ENCODE measurements at places on chromosomes 3 and 15.

DNA sequence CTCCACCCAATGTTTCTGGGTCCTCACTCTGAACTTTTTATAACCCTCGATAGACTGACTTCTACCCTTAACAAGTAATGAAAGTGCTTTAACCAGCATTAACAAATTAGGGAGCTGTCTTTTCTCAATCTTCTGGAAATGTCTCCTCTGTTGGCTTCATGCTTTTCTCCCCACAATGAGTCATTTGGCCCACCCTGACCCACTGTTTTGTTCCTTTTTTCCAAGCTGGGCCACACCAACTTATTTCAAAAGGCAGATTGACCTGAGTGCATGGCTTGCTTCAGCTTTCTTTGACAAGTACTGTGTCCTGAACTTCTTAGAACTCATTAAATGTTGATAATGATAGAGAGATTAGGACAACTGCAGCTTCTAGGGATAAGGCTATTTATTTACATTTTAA lies 199.6 kb upstream of the SEMA6D start:
- no peak for DNase-seq

DNA sequence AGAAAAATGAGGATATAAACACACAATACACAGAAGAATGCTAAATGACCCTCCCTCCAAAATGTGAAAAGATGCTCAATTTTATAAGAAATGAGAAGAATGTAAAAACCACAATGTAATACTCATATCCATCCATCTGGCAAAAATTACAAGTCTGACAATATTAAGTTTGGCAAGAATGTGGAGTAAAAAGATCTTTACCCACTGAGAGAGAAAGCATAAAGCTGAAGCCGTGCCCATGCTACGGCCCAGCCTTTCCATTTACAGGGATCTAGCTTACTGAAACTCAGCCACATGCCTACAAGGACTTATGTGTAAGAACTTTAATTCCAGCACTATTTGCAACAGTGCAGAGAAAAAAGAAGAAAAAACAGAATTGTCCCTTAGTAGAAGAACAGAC lies 42.9 kb downstream of the ATP13A3 start:
- DNase-seq = no peak

DNA sequence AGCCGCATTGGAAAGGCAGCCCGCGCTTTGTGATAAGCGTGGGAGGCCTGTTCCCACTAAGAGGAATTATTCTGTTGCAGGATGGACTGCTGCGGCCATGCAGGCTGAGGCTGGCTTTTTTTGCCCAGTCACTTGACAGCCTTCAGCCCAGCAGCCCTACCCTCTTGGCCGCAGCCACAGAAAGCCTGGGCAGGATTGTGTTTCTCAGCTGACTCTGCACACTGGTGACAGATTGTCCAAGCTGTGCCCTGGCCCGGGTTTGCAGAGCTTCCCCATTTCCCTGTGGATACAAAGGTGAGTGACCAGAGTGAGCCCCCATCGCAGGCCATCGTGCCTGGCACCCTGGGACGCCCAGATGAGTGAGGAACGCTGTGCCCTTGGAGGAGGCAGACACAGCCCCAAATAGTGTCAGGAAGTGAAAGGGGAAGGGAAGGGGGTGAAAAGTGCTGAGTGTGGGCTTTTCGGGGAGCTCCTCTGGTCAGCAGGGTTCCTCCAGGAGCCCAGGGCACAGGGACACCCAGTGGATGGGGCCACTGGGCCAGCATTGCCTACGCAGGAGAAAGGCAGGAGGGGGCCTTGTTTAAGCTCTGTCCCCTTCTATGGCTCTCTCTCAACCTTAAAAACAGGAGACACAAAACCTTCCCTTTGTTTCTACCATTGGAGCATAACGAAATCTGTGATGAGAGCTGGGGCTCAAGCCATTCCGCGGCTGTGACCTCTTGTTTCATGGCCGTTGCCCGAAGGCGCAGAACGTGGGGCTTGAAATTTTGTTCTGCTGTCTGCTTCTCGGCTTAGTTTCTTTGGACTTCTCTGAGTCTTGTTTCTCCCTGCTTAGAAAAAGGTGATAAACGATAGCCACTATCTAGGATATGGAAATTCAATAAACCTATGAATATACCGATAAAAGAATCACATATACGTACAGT lies 91.5 kb upstream of the MEF2A start:
- no peak for DNase-seq

- DNase-seq = no peak
Observed at GRCh38 chr3:107092121-107092520, 285.1 kb upstream of the CCDC54 start.

- DNase-seq = no peak
Observed at GRCh38 chr15:36967929-36968328, 132.4 kb downstream of the MEIS2 start.

DNA sequence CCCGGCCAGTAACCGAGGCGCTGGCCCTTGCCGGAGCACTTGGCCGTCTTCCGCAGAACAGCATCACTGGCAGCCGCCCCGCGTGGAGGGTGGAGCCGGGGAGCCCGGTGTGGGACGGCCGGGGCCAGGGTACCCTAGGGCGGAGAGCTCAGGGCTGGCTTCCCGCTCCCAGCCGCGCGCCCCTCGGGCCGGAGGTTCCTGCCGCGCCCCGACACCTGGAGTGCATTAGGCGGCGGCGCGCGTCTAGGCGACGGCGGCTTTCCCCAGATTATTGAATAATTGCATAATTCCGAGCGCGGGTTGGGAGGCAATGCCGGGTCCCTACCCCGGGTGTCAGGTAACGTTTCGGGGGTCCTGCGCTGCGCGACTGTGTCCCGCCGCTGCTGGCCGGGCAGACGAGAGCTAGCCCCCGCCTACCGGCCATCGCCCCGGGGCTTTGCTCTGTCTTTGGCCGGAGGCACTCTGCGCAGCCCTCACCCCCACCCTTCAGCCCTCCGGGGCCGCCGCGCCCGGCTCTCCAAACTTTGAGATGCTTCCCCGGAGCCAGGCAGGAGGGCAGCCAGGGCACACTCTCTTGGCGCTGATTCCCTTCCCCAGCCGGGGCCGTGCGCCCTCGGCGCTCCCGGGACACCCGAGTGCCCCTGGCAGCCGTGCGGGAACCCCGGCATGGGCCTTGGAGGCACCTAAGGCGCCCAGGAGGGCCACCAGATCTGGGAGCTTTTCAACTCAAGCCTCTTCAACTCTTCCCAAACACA lies 749 bp downstream of the ITGA11 start:
- no peak for DNase-seq

- DNase-seq = no peak
Observed at GRCh38 chr15:74259292-74259648, 23.1 kb downstream of the CCDC33 start.

DNA sequence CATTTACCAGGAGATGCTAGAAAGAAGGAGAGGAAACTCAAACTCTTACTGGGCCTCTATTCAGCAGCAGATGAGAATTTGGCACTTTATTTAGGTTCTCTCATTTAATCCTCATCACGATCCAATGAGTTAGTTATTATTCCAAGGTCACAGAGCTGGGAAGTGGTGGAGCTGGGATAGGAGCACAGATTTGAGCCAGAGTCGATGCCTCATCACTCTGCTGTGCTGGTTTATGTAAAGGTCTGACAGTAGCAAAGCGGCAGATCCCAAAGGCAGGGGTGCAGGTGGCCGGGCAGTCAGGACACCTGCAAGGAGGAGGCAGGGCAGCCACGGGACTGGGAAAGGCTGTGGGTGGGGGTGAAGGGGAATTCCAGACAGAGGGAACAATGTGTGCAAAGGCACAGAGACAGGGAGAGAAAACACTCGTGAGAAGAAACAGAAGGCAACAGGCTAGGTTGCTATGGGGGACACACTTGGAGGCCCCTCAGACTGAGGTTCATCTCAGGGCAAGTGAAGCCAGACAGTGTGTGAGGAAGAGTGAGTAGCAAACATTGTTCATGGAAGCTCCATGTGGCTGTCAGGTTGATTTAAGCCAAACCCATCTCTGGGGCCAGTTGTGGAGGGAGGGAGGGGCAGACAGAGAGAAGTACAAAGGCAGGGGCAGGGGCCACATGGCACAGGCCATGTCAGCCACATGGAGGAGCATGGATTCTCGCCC lies 26.8 kb downstream of the RAB6B start:
- DNase-seq = no peak

DNA sequence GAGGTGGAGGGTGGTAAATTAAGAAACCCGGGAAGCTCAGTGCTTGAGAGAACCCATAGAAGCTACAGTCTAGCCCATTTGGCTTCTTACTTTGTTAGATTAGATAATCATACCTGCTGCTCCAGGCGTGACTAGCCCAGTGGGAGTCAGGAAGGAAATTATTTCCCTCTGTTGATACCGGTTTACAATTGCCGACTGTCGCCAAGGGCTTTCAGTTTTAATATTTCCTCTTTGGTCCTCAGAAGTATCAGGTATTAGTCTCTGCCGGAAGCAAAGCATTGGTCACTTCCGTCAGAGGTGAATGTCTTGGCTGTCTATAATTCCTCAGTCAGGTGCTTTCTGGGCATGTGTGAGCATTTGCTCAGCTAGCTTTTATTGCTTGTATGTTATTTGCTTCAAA lies 75.2 kb downstream of the LPP start:
- DNase-seq = no peak

DNA sequence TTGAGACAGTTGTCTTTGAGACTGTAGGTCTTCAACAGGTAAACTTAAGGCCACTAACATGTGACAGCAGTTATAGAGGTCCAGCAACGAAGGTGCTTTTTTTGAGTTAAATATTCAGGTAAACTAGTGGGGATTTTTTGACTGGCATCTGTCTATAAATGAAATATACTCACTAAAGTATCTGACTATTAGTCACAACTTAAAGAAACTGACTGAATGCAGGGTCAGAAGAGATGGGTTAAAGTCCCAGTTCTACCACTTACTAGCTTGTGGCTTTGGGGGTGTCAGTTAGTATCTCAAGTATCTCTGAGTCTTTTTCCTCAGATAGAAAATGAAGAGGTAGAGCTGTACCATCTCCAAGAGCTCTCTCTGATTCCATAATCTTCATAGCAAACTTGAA lies 18.0 kb downstream of the MIX23 start:
- no peak for DNase-seq

DNA sequence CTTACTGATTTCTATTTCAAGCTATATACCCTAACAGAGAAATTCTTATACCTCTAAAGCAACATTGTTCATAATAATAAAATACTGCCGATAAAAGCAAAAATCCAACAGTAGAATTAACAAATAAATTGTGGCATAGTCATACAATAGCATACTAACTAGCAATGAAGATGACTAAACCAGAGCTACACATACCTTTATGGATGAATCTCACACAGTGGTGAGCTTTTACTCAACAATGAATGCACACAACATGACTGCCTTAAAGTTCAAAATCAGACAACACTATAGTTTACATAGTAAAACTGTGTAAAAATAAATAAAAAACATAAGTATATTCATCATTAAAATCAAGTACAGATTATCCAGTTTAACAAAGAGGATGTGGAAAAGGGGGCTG lies 99.1 kb downstream of the NR1I2 start:
- DNase-seq = no peak

DNA sequence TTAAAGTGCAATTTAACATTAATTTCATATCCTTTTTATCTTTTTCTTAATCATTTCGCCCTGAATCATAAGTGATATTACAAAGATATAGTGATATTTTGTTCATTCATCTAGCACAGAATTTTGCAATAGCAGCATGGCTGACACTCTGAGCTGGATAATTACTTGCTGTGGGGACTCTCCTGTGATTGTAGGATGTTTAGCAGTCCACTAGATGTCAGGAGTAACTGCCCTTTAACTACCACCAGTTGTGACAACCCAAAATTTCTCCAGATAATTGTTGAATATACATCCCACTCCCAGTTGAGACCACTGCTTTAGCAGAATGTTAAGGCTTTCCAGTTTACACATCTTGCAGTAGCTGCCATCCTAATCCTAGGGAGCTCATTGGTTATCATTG lies 196.8 kb upstream of the MBNL1 start:
- DNase-seq = no peak

- no peak for DNase-seq
Observed at GRCh38 chr15:81950841-81951414, 94.9 kb downstream of the MEX3B start.

DNA sequence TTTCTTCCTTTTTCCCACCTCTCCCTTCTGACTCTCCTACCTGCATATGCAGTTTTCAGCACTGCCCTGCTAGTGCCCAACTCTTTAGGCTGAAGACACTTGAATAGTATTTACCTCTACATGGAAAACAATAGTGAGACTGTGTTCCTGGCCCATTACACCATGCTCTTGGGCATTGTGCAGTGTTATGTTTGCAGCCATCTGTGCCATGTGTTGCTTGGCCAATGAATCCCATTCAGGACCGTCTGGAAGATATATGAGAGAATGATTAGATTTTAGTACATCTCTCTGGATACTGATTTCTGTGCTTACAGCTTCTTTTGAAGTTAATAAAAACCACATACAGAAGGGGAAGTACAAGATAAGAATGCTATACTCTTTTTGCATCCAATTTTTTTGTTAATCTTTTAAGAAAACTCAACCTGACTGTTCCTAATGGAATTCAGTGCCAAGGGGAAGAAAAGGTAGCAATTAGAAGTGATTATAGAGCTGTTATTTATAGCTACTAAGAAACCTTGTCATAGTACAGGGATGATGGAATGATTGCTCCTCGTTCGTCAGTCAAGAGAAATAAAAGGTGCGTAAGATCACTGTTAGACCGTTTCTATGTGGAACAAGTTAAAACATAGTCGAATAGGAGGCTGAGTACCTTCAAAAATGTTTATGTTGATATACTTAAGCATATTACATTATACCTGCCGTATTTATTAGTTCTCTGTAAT lies 58.9 kb downstream of the TMEM41A start:
- DNase-seq = peak; percentile 76

DNA sequence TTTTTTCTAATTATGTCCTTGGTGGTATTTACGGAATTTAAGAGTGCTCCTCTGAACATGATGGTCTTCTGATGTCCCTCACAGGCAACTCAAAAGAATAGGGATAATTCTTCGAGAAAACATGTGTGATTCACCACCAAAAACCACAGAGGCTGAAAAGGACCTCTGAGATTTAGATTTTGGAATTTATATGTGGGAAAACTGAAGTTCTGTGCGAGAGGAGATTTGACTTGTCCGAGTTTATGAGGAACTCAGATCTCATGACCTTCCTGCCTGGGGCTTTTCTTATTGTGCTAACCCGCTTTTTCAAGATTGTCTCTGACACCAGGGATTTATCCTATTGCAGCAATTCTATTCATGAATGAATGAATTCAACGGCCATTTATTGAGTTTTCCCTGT lies 142.4 kb downstream of the FAM43A start:
- DNase-seq = no peak

DNA sequence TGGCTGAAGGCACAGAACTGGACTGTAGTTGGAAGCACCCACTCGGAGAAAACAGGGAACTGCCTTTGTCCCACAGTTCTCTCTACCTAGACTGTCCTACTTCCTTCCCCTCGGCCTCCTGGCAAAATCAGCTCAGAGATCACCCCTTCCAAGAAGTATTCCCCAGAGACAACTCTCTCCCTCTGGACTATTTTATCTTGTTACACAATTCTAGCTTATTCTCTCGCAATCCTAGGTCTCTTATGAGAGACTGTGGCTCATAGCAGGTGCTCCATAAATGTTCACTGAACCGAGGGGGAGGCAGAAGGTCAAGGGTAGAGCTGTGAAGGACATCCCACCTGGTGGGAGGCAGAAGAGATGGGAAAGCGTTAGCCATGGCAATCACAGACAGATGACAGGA lies 10.6 kb downstream of the HEG1 start:
- DNase-seq = no peak

All from NCI-H774 (cell line).